Stimulated activated CD4-positive, alpha-beta T cell treated with anti-CD3 and anti-CD28 coated beads, TNF-alpha, amount 100 ng/mL, for 4 hours (primary cell): ENCODE measurements at places on chromosomes 16 and 17.

DNA sequence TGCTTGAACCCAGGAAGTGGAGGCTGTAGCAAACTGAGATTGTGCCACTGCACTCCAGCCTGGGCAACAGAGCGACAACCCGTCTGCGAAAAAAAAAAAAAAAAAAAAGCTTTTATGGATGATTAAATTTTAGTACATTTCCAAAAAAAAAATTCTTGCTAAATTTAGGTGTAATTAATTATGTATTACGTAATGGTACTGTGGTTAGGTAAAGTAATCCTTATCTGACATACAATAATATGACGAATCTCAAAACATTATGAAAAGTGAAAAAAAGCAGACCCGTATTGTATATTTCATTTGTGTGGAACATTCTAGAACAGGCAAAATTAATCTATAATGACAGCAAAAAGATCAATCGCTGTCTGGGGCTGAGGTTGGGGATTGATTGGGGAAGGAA lies 10.3 kb upstream of the CORO1A start:
- DNase-seq = no peak

GRCh38 chr16:76241755-76242154 lies 35.4 kb upstream of the CNTNAP4 start:
- no peak for DNase-seq

DNA sequence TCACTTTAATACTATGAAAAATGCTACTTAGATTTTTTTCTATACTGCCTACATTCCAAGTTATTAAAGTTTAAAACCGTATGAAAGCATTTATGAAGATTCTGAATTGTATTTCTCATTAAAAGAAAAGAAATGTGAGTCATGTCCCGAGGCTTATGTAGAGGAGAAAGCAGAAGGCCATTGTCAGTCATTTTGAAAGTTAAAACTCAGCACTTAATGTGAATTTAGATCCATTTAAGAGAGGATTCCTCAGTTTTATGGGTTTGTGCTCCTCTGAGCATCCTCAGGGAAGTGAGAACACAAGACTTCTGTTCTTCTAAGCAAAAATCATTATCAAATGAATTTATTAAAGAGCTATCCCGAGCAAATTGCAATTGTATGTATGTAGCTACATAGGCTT lies 11.8 kb downstream of the C17orf75 start:
- DNase-seq = no peak

- DNase-seq = no peak
Measured at GRCh38 chr16:29968205-29968604, 5.5 kb upstream of the TAOK2 start.

DNA sequence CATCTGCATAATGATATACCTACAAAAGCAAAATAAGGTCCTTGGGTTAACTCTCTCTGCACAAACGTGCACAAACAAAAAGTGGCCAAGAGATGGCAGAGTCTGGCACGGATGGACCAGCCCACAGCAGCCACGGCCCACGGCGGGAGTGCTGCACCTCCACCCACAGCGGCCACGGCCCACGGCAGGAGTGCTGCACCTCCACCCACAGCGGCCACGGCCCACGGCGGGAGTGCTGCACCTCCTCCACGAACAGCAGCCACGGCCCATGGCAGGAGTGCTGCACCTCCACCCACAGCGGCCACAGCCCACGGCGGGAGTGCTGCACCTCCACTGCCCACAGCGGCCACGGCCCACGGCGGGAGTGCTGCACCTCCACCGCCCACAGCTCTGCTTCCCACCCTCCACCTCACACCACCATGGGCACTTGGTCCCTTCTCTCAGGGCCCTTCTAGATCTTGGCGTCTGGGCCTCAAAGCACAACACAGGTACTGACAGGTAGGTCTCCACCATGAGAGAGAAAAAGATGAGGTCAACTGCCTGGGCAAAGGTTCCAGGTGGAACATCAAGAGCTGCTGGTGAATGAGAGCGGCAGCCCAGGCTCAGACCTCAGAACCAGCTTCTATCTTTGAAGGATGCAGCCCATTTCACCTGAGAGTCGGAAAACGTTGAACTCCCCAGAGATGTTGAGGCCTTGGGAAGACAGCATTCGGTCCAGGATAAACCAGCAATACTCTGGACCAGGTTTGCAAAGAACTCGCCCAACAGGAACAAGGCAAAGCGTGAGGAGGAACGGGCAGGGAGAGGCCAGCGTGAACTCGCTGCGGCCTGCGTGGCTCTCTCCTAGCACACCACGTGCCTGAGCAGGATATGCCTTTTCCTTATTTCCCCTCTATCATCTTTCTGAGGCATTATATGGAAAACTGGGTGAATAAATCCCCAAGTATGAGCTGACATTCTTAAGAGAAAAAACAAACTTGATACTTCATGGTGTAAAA lies 124.5 kb downstream of the ZNF778 start:
- no peak for DNase-seq

DNA sequence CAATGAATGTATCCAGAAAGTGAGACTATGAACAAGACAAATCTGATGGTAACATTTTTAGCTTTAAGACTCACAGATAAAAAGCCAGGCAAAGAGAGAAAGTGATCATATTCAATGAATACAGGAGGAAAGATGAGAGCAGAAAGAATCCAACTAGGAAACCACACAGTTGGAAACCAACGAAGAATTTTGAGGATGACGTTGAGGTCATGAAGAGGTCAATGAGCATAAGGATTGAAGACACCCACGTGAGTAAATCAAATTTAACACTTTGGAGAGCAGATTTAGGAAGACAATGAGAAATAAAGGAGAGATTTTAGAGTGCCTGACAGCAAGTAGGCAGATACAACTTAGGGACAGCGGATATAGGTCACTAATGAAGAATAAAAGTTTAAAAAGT lies 948.1 kb downstream of the KCNJ2 start:
- no peak for DNase-seq

- DNase-seq = no peak
Measured at GRCh38 chr16:53092284-53092683, 37.5 kb downstream of the CHD9 start.

DNA sequence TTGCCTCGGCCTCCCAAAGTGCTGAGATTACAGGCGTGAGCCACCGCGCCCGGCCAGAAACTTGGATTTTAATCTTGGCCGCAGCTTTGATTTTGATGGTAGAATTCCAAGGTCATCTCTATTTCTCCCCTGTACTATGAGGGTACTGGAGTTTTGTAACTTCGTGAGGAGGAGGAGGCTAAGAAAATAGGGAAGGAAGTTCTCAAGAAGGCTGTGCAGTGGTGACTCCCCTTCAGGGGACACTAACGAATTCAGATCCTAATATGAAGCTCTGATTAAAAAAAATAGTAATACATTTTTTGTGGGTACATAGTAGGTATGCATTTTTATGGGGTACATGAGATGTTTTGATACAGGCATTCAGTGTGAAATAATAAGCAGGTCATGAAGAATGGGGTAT lies 55.9 kb downstream of the LDHD start:
- DNase-seq = no peak

DNA sequence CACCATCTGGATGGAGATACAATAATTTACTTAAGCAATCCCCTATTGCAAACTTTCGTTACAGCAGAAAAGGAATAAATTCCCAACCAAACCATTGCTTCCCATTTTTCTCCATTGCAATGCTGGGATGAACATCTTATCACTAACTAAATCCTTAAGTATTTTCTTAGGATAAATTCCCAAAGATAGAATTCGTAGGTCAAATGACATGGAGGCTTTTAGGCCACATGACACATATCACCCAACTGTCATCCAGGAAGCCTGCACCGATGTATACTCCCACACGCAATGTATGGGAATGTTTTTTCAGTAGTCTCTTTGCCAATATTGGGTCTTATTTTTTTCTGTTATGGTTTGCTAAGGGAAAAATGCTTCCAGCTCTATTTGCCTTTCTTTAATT lies 1.6 kb upstream of the TLCD2 start:
- DNase-seq = no peak
